ENCODE measurements at places on chromosomes 12 and 14.

- DNase-seq = no peak
Observed at GRCh38 chr14:51908086-51908485, 47.7 kb downstream of the GNG2 start.

- DNase-seq = peak; percentile 73
Observed at GRCh38 chr12:25386831-25387731, 136.4 kb upstream of the KRAS start.

GRCh38 chr14:77707355-77707723 is 484 bp downstream of the ALKBH1 start:
- DNase-seq = no peak

GRCh38 chr12:79408689-79409088 is 282.1 kb downstream of the PAWR start:
- no peak for DNase-seq

DNA sequence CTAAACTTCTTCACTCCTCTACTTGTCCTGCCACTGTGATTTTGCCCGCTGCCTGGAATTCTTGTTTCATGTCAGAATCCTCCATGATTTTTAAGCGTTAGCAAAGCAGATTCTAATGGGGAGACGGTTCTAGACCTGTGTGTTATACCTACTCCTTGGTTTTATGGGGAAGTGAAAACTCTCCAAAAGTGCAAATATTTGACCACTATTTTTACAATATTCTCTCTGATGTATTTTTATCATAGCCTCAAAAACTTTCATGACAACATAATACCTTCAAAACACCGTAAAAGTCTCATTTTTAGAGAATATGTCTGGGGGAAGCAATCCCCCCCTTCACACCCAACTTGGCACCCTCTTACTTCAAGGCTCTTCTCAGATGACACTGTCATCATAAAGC is 12.9 kb upstream of the KRAS start:
- DNase-seq = no peak

- peak; percentile 42 for DNase-seq
Observed at GRCh38 chr12:114697741-114698565, 14.0 kb upstream of the TBX3 start.

DNA sequence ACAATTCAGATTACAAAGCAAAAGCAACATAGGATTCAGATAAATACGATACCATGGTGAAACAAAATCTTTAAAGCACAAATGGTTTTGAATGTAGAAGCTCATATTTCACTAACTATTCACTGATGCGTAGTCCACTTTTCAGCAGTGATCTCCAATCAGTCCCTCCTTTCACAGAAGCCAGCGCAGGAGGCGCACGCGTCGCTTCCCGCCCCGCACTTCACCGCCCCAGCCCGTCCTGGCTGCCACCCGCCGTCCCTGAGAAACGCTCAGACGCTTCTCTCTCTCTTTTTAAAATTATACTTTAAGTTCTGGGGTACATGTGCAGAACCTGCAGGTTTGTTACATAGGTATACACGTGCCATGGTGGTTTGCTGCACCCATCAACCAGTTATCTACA is 19.8 kb upstream of the CHFR start:
- peak; percentile 1 for DNase-seq

GRCh38 chr12:119705182-119705581 is 37.2 kb downstream of the PRKAB1 start:
- DNase-seq = no peak

- no peak for DNase-seq
Observed at GRCh38 chr12:96774496-96775256, 132.4 kb upstream of the NEDD1 start.

DNA sequence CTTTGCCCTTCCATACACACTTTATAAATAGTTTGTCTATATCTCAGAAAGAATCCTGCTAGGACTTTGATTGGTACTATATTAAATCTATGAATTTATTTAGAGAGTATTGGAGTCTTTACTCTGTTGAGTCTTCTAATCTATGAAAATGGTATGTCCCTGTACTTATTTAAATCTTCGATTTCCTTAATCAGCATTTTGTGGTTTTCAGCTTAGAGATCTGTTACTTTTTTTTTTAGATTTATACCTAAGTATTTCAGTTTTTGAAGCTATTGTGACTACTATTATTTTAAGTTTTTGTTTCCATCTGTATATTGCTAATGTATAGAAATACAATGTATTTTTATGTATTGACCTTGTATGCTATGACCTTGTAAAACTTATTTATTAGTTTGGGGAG is 13.4 kb upstream of the IFI27L2 start:
- no peak for DNase-seq

GRCh38 chr12:65879878-65880277 is 55.6 kb downstream of the HMGA2 start:
- DNase-seq = no peak

- no peak for DNase-seq
Observed at GRCh38 chr14:23285530-23286019, 357 bp downstream of the HOMEZ start.

- no peak for DNase-seq
Observed at GRCh38 chr14:71327691-71328090, 420.4 kb downstream of the PCNX1 start.

- no peak for DNase-seq
Observed at GRCh38 chr12:129789921-129790320, 113.9 kb downstream of the TMEM132D start.

DNA sequence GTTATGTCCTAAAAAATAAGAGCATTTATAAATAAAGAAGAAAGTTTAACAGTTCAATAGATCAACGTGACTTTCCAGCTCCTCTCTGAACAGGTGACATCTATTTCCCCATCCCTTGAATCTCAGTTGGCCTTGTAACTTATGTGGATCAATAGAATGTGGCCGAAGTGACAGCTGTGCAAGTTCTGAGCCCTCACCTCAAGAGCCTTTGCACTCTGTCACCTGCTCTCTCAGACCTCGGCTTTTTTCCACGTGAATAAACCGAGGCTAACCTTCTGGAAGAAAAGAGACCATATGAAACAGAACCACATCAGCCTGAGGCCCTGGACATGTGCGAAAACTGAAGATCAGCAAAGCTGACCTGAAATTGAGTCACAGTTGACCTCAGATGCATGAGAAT is 253.0 kb downstream of the DAD1 start:
- DNase-seq = no peak

Measured in NCI-H1436 (cell line).